Fibroblast of skin of scalp (primary cell): ENCODE measurements at places on chromosomes 4 and X.

- DNase-seq = no peak
These were observed 313.9 kb downstream of the ASMT start for GRCh38 chrX:1928805-1929204.

- DNase-seq = peak; percentile 51
These were observed 71.0 kb downstream of the PJA1 start for GRCh38 chrX:69093960-69094871.

GRCh38 chr4:73433140-73433539 is 2.9 kb upstream of the AFP start:
- no peak for DNase-seq

DNA sequence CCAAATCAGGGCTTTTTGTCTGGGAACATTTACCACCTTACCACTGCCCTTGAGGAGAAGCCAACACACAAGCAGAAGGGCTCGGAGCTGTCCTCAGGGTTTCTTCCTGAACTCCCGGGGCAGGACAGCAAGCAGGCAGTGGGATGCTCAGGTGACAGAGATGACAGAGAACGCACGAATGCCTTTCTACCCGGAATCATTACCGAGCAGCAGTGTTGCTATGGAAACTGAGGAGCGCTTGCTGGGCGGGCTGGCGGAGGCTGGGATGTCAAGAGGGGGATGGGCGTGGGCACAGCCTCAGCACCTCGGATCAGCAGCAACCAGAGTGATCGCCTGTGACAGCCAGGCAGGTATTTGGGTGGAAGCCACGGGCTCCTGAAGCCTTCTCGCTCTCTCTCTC is 17.8 kb downstream of the SSR4 start:
- no peak for DNase-seq

DNA sequence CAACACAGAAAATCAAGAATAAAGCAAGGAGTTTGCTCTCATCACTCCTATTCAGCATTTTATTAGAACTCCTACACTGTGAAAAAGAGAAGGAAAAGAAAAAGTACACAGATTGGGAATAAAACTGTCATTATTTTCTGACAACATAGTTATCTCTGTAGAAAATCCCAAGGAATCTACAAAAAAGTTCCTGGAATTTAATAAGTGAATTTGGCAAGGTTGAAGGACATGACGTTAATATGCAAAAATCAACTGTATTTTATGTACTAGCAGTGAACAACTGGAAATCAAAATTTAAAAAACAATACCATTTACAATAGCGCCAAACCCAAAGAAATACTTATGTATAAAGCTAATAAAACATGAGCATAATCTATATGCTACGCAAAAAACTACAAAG is 26.3 kb downstream of the CHIC2 start:
- no peak for DNase-seq

DNA sequence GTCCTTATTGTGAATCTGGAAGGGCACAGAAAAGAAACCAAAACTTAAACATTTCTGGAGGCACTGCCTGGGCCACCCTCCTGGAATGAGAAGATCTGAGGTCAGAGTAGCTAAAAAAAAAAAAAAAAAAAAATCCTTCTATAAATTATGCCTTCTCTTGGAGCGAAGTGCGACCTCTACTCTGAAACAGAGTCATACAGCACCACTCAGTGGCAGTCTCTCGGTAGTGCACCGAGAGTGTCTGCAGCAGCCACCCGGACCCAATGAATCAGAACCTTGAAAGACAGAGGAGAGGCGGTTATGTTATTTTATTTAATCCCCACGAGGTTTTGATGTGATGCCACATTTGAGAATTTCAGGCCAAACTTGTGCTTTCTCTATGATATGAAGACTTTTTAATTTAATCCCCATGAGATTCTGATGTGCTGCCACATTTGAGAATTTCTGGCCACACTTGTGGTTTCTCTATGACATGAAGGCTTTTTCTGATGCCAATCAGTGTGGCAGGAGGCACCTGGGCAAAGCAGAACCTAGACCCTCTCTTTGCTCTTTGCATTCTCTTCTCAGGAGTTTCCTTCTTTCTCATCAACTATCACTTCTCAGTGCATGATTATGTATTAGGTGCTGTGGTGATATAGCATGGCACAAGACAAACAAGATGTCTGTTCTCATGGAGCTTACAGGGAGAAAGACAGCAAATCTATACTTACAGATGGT is 5.6 kb upstream of the CT47C1 start:
- DNase-seq = peak; percentile 46
